ENCODE measurements at places on chromosomes 11 and 22. TPM values are rescaled to one million over a fixed set of nuclear protein-coding genes. Genes with fewer than 3 reads are reported as not detected.

DNA sequence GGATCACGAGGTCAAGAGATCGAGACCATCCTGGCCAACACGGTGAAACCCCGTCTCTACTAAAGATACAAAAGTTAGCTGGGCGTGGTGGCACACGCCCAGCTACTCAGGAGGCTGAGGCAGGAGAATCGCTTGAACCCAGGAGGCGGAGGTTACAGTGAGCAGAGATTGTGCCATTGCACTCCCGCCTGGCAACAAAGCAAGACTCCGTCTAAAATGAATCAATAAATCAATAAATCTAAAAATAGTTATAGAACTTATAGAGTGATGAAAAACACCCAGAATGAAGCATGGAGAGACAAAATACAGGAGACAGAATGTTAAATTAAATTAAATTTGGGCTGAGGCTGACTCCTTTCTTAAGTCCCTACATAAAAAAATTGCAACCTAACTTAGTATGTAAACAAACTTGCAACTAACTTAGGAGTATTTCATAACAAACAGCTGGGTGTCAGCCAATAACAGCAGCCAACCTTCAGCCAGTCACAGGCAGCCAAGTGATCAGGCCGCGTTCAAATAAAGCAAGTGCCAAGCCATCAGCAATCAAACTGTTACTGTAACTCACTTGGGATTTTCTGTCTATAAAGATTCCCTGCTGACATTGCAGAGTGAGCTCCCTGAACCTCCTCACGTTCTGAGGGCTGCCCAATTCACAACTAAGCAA is 7.3 kb upstream of the TP53AIP1 start:
- DNase-seq = no peak

- DNase-seq = no peak
These were observed 23.7 kb downstream of the WBP2NL start for GRCh38 chr22:42022162-42022847.

DNA sequence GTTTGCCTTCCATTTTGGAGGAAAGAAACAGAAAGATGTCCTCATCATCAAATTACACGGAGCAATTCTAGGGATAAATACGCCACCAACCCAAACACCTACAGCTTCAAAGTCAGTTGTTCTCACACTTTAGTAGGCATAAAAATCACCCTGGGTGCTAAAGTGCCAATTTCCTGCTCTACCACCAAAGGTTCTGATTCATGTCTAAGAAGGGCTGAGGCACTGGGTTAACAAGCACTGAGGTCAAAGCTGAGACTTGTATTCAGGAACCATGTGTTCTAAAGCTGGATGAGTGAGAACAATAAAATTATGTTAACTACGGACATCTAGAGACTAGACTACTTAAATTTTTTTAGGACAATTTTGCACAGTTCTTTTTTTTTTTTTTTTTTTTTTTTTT is 127.6 kb downstream of the MPPED2 start:
- DNase-seq = no peak

DNA sequence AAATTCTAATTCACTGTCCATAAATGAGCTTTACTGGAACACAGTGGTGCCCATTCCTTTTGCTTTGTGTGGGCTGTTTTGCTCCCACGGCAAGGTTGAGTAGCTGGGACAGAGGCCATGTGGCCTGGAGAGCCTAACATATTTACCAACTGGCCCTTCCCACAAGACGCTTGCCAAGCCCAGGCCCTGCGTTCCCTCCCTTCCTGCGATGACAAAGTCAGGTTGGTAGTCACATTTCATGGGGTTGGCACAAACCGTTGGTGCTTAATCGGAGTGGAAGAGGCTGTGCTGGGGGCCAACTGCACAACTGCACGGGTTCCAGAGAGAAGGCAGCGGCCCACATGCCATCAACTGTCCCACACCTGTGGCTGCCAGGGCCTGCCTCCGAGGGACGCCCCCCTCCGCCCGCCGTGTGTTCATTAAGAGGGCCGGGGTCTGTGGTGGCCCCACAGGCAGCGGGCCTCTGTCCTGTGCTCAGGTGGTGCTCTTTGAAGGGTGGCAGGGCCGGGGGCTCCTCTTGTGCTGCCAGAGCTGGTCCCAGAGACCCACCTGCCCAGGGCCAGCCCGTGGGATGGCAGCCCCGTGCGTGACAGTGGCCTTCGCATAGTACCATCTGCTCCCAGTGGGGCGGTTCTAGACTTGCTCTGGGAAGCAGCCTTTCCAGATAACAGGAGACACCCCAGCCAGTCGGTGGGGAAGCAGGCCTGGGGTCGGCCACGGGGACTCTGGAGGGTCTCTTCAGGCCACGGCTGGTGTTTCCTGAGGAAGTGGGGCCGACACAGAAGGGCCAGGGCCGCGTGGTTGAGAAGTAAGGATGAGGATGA is 81.5 kb upstream of the CLDN5 start:
- DNase-seq = no peak

DNA sequence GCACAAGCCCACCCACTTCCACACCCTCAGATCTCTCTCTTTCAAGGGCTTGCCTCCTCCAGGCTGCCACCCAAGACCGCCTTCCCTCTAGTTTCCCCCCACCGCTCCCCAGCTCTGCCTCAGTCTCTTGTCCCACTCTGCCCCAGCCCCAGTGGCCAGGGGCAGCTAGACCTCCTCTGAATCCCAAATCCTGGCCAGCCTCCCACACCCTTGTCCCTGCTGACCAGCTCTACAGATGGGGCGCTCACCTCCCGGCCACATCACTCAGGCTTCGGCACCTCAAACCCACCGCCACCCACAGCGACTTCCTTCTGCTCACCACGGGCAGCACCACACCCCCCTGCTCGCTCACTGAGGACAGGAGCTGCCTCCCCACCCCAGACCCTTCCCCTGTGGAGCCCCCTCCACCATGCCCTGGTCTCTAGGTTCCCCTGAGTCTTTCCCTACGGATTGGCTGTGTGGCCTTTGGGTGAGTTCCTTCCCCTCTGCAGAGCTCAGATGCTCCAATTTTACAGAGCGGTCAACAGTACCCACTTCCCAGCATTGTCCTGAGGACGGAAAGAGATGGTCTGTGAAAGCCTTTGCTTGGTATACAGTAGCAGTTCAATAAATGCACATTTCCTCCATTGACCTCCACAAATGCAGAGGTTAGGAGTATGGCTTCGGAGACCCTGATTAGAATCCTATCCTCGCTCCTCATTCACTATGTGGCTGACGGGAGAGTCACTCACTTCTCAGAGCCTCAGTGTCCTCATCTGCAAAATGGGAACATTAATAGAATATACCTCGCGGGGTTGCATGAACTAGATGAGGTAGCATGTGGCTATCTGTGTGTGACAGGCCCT is 11.5 kb upstream of the SPI1 start:
- no peak for DNase-seq

GRCh38 chr11:64611869-64612646 is 21.0 kb downstream of the SLC22A12 start:
- no peak for DNase-seq

- no peak for DNase-seq
These were observed 25.5 kb downstream of the EMID1 start for GRCh38 chr22:29230972-29231875.

DNA sequence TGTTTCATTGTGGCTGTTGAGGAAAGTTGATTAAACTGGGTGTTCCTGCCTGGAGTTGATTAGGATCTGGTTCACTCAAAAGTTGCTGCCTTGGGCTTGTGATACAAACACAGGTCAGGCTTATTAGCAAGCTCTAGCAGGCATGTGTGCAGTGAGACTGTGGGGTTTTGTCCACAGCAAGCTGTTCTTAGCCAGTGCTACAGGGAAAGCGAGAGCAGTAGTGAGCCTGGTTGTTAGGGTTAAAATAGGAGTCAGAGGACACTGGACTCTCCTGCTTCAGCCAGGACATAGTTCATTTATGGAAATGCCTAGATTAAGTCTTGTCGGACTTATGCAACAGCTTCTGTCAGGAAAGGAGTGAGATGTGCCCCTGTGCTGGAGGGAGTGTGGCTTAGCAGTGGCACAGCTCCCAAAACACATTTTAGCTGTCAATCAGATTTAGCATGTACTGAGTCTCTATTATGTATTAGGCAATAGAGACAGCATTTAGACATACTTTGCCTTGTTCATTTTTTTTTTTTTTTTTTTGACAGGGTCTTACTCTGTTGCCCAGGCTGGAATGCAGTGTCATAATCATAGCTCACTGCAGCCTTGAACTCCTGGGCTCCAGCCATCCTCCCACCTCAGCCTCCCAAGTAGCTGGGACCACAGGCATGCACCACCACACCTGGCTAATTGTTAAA is 8.7 kb downstream of the SNRPD3 start:
- DNase-seq = no peak

- DNase-seq = no peak
These were observed 4.4 kb upstream of the DGCR2 start for GRCh38 chr22:19126309-19127273.

- no peak for DNase-seq
These were observed 9.6 kb upstream of the CABP2 start for GRCh38 chr11:67532889-67533288.

GRCh38 chr11:63020671-63021291 is 5.1 kb upstream of the SLC22A8 start:
- DNase-seq = no peak

- DNase-seq = no peak
These were observed 30.3 kb upstream of the WNT7B start for GRCh38 chr22:46007003-46007847.

GRCh38 chr11:46981436-46981835 is 44.9 kb downstream of the CSTPP1 start:
- peak; percentile 7 for DNase-seq

GRCh38 chr22:30742291-30743256 is 47.9 kb downstream of the OSBP2 start:
- DNase-seq = no peak

GRCh38 chr22:19880786-19881569 is 26.3 kb upstream of the GNB1L start:
- no peak for DNase-seq

The ARHGEF17 gene
- 0.23 TPM for total RNA-seq

The SYT12 gene
- not detected for total RNA-seq

The MARK2 gene
- 68.0 TPM for total RNA-seq

The NXPE4 gene
- not detected for total RNA-seq

The KLHDC7B gene
- total RNA-seq = 7.5 TPM
